NCI-H345 (cell line): ENCODE measurements at places on chromosomes 4 and X.

DNA sequence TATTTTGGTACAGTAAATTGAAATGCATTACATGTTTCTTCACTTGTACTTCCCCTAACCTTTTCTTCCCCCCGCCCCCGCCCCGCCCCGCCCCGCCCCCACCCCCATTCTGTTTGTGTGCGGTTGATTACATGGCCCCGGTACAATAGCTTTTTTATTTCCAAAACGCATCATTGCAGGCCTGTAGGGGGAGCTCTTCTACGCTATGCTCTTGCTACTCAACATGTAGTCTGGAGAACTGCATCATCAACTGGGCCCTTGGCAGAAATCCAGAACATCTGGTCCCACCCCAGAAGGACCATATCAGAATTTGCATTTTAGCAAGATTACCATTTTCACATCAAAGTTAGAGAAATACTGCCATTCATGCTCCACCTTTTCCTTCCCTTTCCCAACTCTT is 333.3 kb upstream of the DDX53 start:
- DNase-seq: no peak

DNA sequence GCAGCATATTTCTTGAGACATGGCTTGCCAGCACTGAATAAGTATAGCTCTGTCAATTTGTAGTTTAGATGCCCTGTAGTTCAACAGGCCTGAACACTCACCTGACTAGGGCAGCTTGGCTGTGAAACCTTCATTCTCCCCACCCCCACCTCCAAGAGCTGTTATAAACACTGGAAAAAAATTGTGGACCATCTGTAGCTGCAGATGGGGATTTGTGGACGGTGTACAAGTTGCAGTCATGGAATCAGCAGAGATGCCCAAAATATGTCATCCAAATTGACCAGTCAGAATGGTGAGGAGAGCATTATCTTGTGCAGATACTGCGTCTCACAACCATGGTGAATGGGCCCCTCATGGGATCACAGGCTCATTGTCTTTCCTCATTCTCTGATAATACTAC is 76.2 kb upstream of the PAQR3 start:
- DNase-seq: no peak

DNA sequence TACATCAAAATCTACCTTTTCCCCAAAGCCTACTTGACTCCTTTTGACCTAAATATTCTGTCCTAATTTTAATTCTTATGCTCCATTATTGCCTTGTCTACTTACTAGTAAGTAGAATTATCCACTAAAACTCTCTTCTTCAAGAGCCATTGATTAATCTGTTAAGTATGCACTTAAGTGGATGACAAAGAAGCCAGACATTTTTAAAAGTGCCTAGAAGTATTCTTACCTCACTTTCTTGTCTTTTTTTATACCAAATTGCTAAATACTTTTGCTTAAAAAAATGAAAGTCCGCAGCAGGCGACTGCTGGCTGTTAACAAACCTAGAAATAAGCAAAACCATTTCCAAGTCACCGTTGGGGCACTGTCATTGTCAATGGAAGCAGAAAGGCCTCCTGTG is 20.1 kb upstream of the FRMPD4 start:
- DNase-seq: no peak

DNA sequence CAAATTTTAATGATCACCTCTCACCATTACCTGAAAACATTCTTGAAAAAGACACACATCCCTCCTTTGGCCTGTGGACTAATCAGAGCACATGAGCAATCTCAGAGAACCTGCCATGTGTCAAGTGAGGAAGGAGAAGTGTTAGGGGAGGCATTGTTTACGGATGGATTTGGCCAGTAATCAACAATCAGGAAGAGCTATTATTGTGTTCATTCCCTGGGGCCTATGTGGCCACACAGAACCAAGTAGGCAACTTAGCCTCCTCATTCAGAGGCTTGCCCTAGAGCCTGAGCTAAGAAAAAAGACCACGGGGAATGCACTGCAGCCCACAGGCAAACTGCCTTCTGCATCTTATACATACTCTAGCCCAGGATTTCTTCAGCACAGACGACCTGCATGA is 40.6 kb upstream of the DOCK11 start:
- no peak for DNase-seq

DNA sequence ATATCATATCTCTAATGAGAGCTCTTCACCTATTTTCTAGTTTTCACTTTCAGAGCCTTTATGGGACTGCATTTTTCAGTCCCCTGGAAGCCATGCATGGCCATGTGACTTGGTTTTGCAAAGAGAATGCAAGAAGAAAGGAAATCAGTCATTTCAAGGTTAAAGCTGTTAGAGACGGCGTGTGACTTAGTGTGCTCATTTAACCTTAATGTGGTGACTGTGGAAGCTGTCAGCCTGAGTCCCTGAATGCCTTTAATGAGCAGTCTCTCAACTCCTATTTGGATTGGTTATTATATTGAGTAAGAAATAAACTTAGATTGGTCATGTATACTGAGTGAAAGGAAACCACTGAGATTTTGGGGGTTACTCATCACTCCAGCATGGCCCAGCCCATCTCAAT is 212.7 kb downstream of the KCNIP4 start:
- DNase-seq: no peak

GRCh38 chrX:103586314-103586646 is 965 bp downstream of the TCEAL4 start:
- DNase-seq: no peak
